ENCODE measurements at places on chromosomes 6 and 20.

DNA sequence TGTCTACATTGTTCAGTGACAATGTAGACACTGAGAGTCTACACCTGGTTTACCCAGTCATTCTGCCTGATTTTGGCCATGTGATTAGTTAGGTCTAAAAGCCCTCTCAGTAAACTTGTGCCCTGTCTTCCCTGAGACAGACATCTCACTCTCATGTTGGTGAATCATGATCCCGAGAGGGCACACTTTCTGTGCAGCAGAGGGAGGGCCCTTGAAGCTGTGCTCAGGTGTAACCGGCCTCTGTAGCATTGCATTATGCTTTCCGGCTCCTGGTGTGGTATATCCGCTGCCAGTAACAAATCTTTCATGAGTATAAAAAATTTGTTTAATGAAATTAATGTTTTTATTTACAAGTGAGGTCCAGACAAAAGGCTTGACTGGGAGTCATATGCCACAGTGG lies 85.0 kb downstream of the RALGAPA2 start:
- no peak for DNase-seq

GRCh38 chr20:48339986-48340882 lies 487.6 kb downstream of the PREX1 start:
- no peak for DNase-seq

- DNase-seq: no peak
Observed at GRCh38 chr6:150813993-150814359, 51.5 kb upstream of the MTHFD1L start.

DNA sequence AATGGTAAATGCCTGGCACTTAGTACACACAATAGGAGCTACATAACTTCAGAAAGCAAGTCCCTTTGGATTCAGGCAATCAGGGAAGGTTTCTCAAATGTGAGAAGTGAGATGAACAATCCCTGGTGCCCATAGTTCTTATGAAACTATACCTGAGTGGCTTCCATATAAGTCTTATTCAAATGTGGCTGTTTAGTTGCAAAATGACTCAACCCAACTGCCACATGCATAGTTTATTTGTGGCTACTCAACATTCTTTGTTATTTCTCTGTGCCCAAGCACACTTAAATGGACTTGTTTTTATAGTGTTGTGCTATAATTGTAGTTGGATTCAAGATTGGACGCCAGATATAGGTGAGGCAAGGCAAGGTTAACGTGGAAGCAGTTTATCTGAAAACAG lies 93.7 kb upstream of the ATXN1 start:
- DNase-seq: no peak

GRCh38 chr20:15867899-15868298 lies 705.3 kb downstream of the KIF16B start:
- no peak for DNase-seq

DNA sequence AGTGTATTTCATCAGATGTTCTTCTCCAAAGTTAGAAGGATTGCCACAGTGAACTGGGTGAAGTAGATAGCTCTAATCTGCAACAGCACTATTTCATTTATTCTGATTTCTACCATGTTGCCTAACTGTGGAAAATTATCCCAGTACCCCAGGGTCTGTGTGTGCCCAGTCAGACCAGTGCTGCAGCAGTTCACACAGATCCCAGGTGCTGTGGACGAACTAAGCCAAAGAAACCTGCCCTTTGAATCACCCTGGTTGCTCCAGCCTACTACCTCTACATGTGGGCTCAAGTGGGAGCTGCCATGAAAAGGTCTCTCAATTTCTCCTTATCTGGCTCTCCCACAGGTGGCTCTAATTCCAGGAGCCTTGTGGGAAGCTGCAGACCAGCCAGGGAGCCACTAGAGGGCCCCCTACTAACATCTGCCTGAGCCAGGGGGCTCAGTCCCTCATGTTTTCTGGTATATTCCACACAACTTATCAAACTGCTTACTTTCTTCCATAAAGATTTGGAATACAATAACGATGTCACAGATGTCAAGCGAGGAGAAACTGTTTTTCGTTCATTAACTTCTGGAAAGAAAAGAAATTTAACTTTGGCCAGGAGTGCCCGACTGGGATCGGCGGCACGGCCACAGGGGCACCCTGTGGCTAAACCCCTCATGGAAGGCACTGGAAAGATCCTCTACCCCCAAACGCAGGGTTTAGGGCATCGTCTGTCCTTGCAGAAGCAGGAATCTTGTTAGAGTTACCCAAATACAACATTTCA lies 31.6 kb upstream of the LY86 start:
- DNase-seq: no peak

DNA sequence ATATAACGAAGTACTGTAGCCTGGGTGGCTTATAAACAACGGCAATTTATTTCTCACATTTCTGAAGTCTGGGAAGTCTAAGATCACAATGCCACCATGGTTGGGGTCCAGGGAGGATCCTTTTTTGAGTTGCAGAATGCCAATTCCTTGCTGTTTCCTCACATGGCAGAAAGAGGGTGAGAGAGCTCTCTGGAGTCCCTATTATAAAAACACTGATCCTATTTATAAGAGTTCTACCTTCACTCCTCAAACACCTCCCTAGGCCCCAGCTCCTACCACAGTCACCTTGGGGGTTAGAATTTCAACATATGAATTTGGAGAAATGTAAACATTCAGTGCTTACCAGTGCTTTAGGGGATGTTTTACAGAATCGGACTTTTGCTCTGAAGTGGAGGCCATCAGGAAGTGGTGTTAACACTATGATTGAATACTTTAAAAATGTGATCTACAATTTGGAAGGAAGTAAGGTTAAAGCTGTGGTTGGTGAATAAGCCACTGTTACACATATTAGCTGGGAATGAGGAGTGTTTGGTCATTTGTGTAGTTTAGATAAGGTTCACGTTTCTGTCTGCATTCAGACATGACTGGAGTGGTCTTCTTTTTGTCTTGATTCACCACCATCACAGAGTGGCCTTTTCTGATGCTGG lies 79.9 kb upstream of the SPTLC3 start:
- DNase-seq: no peak

- DNase-seq: no peak
Observed at GRCh38 chr6:79797912-79798311, 149.4 kb downstream of the ELOVL4 start.

- DNase-seq: no peak
Observed at GRCh38 chr6:168291450-168291849, 28.1 kb downstream of the DACT2 start.

DNA sequence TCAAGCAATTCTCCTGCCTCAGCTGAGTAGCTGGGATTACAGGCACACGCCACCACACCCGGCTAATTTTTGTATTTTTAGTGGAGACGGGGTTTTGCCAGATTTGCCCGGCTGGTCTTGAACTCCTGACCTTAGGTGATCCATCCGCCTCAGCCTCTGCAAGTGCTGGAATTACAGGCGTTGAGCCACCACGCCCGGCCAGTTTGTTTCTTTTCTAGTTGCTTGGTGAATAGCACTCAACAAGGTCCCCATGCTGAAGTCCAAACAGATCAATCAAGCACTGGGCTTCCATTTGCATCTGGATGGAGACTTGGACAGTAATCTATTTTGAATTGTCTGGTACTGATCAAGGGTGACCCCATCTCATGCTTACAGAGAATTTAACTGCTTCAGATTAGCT lies 108.9 kb upstream of the FOXO3 start:
- DNase-seq: no peak

GRCh38 chr20:14720251-14720650 lies 382.8 kb upstream of the FLRT3 start:
- DNase-seq: no peak

DNA sequence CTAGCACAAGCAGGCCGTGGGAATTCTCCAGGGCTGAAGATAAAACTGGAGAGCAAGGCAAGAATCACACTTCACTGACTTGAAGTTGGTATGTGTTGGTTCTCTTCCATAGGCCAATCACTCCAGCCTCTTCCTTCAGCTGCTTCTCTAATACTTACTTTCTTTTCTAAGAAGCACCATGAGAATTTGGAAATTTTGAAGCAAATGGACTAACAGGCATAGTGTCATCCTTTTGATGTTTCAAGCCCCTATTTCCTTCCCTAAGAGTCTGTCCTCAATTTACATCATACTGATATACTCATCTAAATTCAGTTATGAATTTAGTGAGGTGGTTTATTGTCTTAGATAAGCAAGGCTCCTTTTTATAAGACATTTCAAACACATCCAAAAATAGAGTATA lies 24.0 kb downstream of the SLC26A8 start:
- no peak for DNase-seq

GRCh38 chr6:161406646-161407045 lies 132.8 kb upstream of the AGPAT4 start:
- no peak for DNase-seq

DNA sequence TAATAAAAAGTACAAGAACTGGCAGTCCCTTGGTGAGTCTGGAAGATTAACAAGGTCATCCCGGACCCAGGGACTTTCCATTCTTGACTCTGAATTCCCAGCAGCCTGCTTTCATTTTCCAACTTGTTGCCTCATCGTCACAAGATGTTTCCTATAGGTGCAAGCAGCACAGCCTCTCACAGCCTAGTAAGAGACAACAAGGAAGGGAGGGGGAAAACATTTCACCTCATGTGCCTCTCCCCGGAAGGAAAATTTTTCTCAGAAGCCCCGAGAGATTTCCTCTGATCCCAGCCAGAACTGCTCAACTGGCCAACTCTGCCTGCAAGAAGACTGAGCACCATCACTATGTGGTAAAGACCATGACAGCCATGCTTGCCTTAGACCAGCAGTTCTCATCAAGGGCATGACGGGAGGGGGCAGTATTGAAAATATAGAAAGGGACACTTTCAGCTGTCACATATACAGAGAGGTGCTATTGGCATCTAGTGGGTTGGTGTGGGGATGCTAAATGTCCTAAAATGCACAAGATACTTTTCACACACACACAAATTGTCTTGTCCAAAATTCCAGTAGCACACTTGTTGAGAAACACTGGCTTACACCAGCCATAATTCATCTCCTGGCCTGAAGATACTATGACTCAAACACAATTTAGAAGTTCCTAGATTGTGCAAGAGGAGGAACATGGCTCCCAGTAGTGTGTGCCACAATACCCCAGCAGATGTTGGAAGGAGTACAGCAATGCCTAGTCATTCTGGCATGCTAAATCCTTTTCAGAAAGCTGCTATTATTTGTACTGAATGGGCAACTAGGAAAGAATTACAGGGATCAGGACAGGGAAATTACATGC lies 10.8 kb upstream of the WTAP start:
- no peak for DNase-seq

DNA sequence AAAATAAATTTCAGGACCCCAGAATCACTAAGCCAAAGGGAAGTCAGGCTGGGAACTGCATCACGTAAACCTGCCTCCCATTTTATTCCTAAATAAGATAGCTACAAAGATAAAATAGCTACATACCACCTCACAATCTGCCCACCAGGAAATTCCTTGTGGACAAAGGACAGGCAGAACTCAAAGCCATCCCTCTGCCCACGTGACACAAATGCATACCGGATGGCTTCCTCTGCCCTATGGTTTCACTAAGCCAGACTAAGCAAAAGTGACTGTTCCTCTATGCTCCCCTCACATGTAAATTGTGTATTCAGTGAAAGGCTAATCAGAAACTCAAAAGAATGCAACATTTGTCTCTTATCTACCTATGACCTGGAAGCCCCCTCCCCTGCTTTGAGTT lies 15.0 kb downstream of the MBOAT1 start:
- no peak for DNase-seq

- no peak for DNase-seq
Observed at GRCh38 chr6:22717915-22718314, 148.5 kb downstream of the HDGFL1 start.

DNA sequence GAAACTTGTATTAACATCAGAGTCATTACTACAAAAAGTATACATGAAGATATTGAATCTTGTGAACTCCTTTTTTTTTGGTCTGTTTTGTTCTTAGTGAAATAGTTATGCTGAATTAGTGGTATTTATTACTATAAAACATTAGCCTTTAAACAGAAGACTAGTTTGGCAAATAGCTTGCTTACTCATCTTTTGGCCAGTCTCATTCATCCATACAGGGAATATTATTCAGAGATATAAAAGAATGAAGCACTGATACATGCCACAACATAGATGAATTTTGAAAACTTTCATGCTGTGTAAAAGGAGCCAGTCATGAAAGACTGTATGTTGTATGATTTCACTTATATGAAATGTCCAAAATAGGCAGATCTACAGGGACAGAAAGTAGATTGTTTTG lies 205.9 kb downstream of the ZFAND3 start:
- DNase-seq: no peak

- DNase-seq: no peak
Observed at GRCh38 chr20:3195590-3196237, 8.8 kb downstream of the DDRGK1 start.

- no peak for DNase-seq
Observed at GRCh38 chr20:833121-833449, 430 bp upstream of the FAM110A start.

- DNase-seq: no peak
Observed at GRCh38 chr20:57464642-57465211, 60.2 kb downstream of the CTCFL start.

GRCh38 chr6:45378334-45378926 lies 696 bp upstream of the SUPT3H start:
- no peak for DNase-seq

- DNase-seq: no peak
Observed at GRCh38 chr6:109701774-109702173, 10.7 kb downstream of the FIG4 start.

DNA sequence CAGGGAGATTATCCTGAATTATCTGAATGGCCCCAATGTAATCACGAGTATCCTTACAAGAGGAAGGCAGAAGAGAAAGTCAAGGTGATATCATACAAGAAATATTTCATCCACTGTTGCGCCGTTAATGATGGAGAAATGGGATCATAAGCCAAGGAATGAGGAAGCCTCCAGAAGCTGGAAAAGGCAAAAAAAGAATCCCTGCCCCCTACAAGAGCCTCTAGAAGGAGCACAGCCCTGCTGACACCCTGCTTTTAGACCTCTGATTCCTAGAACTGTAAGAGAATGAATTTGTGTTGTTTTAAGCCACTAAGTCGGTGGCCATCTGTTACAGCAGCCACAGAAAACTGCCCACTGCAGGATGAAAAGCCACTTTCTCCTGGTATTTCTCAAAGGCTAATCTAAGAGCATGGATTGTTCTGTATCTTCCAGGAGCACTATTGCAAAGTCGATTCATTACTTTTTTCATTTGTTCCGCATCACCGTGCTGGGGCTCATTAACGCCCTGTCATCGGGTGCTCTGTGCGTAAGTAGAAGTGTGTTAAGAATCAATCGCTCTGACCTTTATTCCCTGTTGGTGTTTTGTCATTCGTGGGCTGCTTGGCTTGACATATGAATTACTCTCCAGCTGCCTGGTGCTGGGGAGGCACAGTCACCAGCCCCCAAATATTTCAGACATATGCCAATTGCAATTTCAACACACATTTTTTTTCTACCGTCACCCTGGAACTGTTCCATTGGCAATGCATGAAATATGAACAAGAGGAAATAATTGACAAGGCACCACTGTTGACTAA lies 117.0 kb downstream of the PCSK2 start:
- no peak for DNase-seq

- DNase-seq: no peak
Observed at GRCh38 chr20:58755766-58756449, 63.3 kb downstream of the NPEPL1 start.

DNA sequence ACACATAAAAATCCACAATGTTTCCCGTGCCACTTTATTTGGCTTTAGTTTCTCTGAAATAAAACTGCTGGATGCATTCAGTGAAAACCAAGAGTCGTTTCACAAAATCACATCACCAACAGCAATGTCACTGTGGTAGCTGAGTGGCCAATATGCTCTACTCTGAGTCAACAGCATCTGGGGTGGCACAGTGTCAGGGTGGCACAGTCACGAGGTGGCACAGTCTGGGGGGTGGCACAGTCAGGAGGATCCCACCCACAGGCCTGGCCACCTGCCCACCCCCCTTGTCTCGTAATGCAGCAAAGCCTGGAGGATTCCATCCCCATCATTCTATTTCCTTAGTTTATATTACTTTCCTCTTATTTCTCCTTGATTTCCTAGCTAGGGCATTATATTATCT lies 87.0 kb downstream of the ANKRD60 start:
- DNase-seq: no peak
